ENCODE measurements at places on chromosomes 1 and 21.

DNA sequence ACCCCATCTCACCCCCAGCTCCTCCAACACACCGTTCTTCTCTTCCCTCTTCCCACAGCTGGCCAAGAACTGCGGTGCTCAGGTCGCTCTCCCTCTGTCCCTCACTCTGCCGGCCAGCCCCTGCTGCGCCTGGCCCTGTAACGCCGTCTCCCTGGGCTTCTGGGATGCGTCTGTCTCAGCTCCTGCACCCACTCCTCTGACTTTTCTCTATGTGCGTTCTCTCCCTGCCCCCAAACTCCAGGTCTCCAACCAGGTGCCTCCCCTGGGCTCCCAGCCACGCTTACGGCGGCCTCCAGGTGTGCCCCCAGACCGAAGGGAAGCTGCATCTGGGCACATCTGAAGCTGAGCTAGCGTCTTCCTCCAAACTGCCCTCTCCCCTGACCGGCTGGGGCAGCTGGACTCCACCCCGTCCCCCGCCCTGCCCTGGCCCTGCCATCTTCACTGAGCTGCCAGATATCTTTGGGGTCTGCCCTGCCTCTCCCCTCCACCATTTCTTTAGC lies 2.6 kb downstream of the KRTAP10-12 start:
- H3K36me3 ChIP-seq, result no peaks in the 10 kb centered on the region
- peaks cover 5% of the 10 kb centered on the region for H3K27me3 ChIP-seq
- no peak overlapping the region for H3K27ac ChIP-seq
- no peak for DNase-seq
- no peak overlapping the region for H3K4me3 ChIP-seq

GRCh38 chr1:115740811-115741210 lies 27.7 kb downstream of the CASQ2 start:
- no peaks in the 10 kb centered on the region for H3K36me3 ChIP-seq
- H3K27me3 ChIP-seq, result no peaks in the 10 kb centered on the region
- no peak for DNase-seq
- H3K4me3 ChIP-seq, result no peak overlapping the region

GRCh38 chr1:3237570-3237969 lies 168.6 kb downstream of the PRDM16 start:
- H3K27me3 ChIP-seq, result no peaks in the 10 kb centered on the region
- H3K4me3 ChIP-seq, result no peak overlapping the region
- no peaks in the 10 kb centered on the region for H3K36me3 ChIP-seq
- DNase-seq, result no peak

DNA sequence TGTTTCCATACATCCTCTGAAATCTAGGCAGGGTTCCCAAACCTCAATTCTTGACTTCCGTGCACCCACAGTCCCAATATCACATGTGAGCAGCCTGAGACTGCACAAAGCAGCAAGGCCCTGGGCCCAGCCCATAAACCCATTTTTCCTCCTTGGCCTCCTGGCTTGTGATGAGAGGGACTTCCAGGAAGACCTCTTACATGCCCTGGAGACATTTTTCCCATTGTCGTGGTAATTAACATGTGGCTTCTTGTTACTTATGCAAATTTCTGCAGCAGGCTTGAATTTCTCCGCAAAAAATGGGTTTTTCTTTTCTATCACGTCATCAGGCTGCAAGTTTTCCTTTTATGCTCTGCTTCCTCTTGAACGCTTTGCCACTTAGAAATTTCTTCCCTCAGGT lies 3.3 kb upstream of the PIGK start:
- H3K4me3 ChIP-seq, result no peak overlapping the region
- no peaks in the 10 kb centered on the region for H3K27me3 ChIP-seq
- DNase-seq, result no peak
- H3K36me3 ChIP-seq, result no peaks in the 10 kb centered on the region

DNA sequence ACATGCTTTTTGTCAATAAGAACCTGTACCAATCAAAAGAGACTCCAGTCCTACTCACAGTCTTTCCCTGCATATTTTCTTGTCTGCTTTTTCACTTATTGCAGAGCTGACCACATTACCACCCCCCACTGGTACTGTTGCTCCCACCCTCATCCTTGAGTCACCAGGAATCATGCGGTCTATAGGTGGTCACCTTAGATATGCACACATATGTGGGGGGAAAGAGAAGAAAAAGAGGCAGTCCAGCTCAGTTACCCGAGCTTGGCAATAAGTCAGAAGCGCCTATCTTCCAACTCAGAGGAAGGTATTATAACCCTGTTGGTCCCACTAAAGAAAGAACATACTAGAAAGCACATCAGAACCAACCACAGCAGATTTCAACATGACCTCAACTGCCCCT lies 119.2 kb downstream of the SMYD2 start:
- H3K27me3 ChIP-seq, result no peaks in the 10 kb centered on the region
- no peak overlapping the region for H3K4me3 ChIP-seq
- H3K36me3 ChIP-seq, result no peaks in the 10 kb centered on the region
- no peak for DNase-seq
- H3K27ac ChIP-seq, result no peak overlapping the region

Data from lung (tissue), 17 donors.